ENCODE measurements at places on chromosomes 6 and 20. TPM values are rescaled to one million over a fixed set of nuclear protein-coding genes. Genes with fewer than 3 reads are reported as not detected.

COL9A3 gene
- total RNA-seq: 0.49 TPM

BAG2 gene
- 6.8 TPM for total RNA-seq

SEMG2 gene
- not detected for total RNA-seq

TFAP2D gene
- not detected for total RNA-seq

FAM209A gene
- 0.25 TPM for total RNA-seq

PBOV1 gene
- not detected for total RNA-seq

CAGE1 gene
- total RNA-seq: not detected
